Hypothalamus (tissue), 51 donors: ENCODE measurements at places on chromosomes 4 and X.

GRCh38 chr4:75141162-75141561, 208.2 kb downstream of the PARM1 start:
- DNase-seq: no peak

DNA sequence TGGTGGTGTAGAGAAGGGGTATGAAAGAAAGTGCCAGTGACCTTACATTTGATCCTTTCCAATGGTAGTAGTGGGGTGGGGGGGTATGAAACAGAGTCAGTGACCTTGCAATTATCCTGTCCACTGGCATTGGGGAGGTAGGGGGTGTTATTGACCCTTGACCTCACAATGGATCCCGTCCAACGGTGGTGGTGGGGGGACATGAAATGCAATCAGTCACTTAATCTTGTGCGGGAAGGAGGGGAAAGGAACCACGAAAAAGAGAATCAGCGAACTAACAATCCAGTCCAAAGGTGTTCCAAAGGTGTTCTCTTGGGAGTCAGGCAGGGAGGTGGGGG, 619 bp upstream of the PDK3 start:
- no peak for DNase-seq

- DNase-seq: peak; percentile 26
Measured at GRCh38 chrX:75746891-75747639, 38.0 kb downstream of the MAGEE2 start.

DNA sequence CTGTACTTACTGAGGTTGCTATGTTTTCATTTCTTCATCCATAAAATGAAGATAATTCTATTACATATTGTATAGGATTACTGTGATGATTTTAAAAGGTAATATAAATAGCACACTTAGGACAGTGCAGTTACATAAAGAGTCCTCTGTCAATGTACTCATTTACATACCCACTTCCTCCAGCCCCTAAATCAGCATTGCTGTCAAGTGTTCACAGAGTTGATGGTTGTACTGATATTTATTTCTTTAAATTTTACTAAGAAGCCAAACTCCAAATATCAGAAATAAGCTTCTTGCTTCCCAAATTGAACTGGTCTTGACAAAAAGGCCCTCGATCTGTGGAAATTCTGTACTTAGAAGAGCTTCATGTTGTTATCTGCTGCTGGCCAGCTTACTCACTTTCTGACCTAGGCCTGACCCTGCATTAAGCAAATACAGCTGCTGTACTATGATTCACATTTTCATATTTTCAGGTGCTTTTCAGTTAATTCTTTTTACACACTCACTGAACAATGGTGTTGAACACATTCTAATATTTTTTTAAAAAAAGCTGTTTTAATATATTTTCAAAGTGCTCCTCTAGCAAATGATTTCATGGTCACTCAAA, 259.6 kb downstream of the UNC5C start:
- no peak for DNase-seq

DNA sequence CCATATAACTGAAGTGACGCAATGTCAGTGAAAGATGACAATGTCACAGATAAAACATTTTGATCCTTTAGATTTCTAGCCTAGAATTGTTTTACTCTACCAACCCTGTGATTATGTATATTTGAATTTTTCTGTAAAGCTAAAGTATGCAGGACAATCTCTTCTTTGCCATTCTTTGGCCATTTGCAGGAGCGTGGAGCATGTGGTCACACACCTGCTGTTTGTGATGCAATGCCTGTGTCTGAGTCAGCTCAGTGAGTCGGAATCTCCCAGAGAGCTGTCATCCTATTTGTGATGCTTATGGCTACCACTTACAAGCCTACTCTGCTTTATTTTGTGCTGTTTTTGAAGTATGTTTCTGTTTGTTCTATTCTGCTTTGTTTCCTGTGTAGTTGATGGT, 214.5 kb downstream of the NAF1 start:
- no peak for DNase-seq

DNA sequence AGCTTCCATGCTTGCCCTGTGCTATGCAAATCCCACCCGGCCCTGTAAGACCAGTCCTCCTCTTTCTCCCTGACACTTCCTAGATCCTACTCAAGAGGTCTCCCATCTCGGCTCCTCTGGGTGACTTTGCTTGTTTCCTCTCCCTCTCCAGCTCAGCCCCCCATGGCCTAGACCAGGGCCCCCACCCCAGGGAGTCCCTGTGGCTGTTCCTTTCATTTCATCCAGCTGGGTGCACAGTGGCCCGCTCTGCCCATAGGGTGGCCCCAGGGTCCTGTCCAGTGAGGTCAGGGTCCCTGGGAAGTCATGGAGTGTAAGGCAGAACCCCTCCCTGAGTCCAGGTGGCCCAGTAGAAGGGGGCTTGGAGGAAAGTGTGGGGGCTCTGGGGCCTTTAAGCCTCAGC, 52.3 kb upstream of the NKX1-1 start:
- no peak for DNase-seq

DNA sequence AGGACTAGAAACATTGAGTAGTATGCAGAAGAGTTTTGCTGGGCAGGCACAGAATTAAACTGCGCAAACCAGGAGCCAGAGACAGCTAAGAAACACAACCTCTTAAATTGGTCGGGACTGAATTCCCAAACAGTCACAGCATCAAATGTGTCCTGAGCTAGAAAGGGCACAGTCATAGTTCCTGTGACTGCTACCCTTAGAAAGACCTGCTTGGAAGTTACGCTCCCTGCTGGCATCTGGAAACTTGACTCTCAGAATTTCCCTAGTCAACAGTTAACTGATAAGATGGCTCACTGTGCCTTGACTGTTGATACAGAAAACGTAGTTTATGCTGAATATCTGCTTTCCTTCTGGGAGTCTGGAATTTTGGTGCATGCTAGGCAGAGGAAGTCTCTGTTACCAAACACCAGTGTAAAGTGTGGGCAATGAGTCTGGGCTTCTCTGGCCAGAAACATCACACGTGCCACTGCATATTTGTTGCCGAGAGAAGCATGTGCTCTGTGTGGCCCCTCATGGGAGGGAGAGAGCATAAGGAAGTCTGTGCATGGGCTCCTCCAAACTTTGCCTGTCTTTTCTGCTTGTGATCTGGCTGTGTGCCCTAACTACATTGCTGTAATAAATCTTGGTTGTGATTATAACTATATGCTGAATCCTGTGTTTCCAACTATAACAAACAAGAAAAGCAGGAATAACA, 11.6 kb upstream of the EOLA2 start:
- no peak for DNase-seq

DNA sequence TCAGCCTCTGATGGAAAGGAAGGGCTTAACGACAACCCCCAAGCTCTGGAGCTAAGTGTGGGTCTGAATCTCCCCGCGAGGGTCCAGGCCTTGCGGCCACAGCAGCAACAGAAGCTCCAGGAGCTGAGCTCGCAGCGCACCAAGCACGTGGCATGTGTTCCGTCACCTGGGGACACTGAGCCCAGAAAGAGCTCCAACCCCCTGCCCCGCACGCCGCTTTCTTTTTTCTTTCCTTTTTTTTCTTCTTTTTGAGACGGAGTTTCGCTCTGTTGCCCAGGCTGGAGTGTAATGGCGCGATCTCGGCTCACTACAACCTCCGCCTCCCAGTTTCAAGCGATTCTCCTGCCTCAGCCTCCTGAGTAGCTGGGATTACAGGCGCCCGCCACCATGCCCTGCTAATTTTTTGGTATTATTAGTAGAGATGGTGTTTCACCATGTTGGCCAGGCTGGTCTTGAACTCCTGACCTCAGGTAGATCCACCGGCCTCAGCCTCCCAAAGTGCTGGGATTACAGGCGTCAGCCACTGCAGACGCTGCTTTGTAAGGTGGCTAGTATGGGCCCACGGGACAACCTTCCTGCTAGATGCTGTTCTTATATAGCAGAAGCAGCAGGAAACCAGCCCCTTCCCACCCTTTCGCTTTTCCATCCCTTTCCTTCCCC, 685 bp upstream of the TNIP2 start:
- no peak for DNase-seq
